Endothelial cell of umbilical vein (primary cell): ENCODE measurements at places on chromosomes 12 and 14. TPM values are rescaled to one million over a fixed set of nuclear protein-coding genes. Genes with fewer than 3 reads are reported as not detected.

- DNase-seq: no peak
Observed at GRCh38 chr12:110590806-110591326, 7.7 kb upstream of the PPTC7 start.

DNA sequence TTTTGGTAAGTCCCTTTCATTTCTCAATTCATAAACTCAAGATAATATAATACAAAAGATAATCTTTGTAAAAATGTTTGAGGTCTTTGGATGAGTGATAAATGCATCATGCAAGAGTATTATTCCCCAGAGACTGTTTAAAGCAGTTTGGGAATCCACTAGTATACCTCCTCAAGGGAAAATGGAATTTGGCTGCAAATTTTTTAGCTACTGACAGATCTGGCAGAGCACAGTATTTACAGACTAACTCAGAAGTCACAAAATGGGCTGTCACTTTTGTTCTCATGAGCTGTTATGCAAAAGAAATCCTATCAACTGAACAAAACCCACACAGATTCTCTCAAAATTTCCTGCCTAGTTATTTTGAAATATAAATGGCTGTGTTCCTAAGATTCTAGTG lies 9.9 kb downstream of the SPIC start:
- no peak for DNase-seq

DNA sequence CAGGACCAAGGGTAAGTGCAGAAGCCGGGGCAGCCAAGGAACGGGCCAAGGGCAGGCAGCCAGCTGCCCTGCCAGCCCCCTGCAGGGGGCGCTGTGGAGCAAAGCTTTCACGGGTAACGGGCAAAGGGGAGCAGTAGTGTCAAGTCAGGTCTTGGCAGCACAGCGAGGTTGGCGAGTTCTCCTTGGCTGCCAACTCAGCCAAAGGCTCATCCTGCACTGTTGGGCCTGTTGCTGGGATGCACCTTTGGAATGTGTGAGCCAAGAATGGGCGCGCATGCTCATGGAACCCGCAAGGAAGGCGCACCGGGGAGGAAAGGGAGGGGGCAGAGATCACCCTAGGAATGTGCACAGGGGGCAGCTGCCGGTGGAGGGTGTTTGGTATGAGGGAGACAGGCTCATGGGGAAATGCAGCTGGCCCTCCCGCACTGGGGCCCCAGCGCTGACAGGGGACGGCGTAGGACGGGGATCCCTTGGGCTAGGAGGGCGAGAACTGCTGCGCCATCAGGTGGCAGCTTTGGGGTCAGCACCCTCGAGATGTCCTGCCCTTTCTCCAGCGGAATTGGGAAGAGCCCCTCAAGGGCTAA lies 138.0 kb downstream of the ASCL4 start:
- DNase-seq: peak; percentile 30

DNA sequence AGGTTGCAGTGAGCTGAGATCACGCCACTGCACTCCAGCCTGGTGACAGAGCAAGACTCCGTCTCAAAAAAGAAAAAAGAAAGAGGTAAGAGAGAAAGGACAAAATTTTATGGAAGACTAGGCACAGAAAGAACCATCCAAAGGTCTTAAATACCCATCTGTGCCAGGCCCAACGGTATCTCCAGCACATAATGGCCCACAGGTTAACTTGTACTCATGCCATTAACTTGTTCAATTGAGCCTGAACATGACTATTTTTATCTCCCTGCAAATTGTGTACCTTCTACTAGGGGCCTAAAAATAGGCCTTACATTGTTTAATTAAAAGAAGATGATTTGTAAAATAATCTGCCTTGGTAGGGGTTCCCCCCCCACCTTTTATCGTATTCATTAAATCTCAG lies 80.2 kb downstream of the RIC8B start:
- no peak for DNase-seq

DNA sequence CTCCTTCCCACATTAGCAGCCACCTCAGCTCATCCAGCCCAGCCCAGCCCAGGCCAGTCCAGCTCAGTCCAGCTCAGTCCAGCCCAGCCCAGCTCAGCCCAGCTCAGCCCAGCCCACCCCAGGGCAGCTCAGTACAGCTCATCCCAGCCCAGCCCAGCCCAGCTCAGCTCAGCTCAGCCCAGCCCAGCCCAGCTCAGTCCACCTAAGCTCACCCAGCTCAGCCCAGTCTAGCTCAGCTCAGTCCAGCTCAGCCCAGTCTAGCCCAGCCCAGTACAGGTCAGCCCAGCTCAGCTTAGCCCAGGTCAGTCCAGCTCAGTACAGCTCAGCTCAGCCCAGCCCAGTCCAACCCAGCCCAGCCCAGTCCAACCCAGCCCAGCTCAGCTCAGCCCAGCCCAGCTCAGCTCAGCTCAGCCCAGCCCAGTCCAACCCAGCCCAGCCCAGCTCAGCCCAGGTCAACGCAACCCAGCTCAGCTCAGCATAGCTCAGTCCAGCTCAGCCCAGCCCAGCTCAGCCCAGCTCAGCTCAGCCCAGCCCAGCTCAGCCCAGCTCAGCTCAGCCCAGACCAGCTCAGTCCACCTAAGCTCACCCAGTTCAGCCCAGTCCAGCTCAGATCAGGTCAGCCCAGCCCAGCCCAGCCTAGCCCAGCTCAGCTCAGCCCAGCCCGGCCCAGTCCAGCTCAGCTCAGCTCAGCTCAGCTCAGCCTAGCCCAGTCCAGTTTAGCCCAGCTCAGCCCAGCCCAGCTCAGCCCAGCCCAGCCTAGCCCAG lies 63.0 kb downstream of the TMEM121 start:
- DNase-seq: no peak

- DNase-seq: no peak
Observed at GRCh38 chr14:45377166-45377565, 124.2 kb upstream of the MIS18BP1 start.

The JDP2 gene
- total RNA-seq: 10.6 and 10.8 TPM in 2 replicates
